ENCODE measurements at places on chromosomes 6 and 20. TPM values are rescaled to one million over a fixed set of nuclear protein-coding genes. Genes with fewer than 3 reads are reported as not detected.

DNA sequence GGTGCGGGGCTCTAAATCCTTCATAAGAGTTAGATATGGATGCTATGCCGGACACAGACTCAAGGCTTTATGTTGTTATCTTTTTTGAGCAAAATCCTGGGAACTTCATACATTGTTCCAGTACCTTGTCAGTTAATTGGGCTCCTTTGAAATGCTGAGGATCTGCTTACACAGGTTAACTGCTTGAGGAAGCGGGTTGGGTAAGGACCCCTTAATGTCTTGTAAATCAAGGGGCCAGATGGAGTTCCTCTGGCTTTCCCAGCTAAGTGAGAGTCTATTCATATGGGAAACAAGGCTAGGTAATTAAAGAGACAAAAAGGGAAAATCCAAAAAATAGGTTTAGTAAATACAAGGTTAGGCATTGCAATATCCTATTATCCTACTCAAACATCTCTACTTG is 141.5 kb downstream of the OR2B2 start:
- no peak for DNase-seq
- peaks cover 21% of the 10 kb centered on the region for H3K27me3 ChIP-seq
- H3K36me3 ChIP-seq = no peaks in the 10 kb centered on the region
- no peak overlapping the region for H3K27ac ChIP-seq

DNA sequence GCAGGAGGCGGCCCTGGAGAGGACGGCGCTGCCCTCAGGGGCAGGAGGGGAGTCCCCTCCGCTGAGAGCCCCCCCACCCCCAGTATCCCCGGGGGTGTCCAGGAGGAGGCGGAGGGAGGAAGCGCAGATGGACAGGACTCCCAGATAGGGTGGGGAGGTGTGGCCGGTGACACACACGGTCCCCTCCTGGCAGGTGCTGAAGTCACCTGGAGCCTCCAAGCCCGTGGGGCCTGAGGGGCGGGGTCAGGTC is 1.4 kb downstream of the STMN3 start:
- no peaks in the 10 kb centered on the region for H3K27me3 ChIP-seq
- peak overlapping the region; percentile 67 for H3K4me3 ChIP-seq
- peak overlapping the region; percentile 10 for H3K27ac ChIP-seq
- no peaks in the 10 kb centered on the region for H3K36me3 ChIP-seq

GRCh38 chr6:15864038-15864707 is 201.3 kb upstream of the DTNBP1 start:
- no peak for DNase-seq
- no peaks in the 10 kb centered on the region for H3K27me3 ChIP-seq
- no peaks in the 10 kb centered on the region for H3K36me3 ChIP-seq
- no peak overlapping the region for H3K4me3 ChIP-seq
- no peak overlapping the region for H3K27ac ChIP-seq

DNA sequence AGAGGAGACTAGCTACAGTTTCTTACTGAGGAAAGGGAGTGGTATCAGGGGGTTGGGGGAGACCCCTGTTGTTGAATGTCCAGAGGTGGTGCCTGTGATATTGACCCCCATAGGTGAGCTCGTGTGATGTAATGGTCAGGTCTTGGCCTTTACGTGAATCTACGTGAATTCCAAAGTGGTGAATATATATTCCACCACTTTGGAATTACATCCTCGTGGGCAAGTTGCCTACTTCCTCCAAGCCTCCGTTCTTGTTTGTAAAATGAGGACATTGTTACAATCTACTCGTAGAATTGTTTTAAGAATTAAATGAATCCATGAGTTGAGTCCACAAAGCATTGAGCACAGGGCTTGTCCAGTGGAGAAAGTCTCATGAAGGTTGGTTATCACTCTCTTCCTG is 47.3 kb downstream of the TSHZ2 start:
- no peak overlapping the region for H3K4me3 ChIP-seq
- no peak for DNase-seq
- H3K36me3 ChIP-seq = no peaks in the 10 kb centered on the region
- H3K4me1 ChIP-seq = no peaks in the 10 kb centered on the region

DNA sequence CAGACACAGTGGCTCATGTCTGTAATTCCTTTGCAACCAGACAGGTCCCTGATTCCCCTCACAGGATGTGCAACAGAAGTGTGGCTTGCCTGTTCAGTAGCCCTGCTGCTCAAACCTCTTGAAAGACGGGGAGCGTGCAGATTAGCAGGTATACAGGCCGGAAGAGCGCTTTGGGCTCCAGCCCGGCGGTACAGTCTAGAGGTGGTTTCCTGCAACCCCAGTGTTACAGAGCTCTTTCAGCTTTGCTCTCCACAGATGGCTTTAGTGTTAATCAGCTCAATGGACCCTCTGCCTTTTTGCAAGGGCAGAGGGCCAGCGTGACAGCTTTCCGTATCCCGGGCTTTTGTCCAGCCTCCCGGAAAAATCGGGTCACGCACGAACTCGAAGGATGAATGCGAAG is 67.2 kb upstream of the TNFRSF21 start:
- no peak overlapping the region for H3K27ac ChIP-seq
- H3K4me3 ChIP-seq = no peak overlapping the region
- no peaks in the 10 kb centered on the region for H3K4me1 ChIP-seq
- no peaks in the 10 kb centered on the region for H3K27me3 ChIP-seq

DNA sequence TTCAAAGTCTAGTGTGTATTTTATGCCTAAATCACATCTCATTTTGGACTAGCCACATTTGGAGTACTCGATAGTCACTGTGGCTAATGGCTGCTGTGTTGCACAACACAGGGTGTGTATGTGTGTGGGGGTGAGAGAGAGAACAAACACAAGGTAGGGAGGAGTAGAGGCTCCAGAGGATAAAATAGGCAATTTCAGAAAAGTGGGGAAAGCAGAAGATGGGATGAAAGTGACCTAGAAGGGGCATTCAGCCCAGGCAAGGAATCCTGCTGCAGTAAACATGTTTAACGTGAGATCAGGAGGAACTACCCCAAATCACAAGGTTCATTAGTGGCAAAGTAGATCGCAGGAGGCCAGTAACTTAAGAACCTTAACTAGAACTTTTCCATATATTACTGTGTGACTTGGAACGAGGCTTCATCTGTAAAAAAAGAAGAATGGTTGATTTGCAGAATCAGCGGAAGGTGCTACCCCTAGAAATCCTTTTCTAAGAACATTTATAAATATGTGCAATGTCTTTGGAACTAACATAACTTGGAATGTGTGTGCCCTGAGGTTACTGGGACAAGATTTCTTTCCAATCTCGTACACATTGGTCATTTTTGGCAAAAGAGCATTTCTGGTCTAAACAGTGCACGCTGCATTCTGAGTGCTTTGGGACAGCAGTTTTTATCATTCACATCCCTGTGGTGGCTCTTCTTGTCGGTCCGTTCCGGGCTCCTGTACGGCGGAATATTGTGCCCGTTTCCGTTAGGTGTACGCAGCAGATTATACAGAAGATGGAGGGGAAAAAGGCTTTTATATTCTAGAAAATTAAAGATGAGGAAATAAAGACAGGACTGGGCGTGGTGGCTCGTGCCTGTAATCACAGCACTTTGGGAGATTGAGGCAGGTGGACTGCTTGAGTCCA is 2.6 kb downstream of the DUSP22 start:
- peaks cover 17% of the 10 kb centered on the region for H3K4me1 ChIP-seq
- H3K27ac ChIP-seq = no peak overlapping the region
- no peaks in the 10 kb centered on the region for H3K27me3 ChIP-seq
- no peaks in the 10 kb centered on the region for H3K36me3 ChIP-seq

DNA sequence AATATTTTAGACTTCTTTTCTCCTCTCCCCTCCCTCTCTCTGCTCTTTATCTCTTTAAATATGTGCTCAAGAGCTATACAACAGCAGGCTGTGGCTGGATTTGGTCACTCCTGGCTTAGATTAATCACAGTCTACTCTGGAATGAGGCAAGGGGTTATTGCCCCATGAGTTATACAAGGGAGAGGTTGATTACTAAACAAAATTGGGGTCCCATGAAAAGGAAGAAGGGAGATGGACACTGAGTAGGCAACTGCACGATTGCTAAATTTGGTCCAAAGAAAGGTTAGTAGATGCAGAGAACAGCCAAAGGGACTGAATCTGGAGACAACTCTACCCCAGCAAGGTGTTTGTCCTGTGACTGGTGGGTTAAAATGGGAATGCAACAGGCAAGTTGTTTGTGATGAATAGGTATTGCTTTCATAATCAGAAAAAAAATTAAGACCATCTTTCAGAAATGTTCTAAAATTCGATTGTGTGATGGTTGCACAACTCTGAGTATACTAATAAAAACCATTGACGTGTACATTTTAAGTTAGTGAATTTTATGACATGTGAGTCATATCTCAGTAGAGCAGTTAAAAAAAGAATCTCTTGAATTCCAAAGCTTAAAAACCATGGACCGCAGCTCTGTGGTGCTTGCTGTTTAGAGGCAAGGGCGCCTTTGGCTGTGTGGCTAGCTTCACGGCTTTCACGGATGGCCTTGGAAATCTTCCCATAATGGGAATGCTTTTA is 57.1 kb downstream of the KIZ start:
- no peaks in the 10 kb centered on the region for H3K4me1 ChIP-seq
- no peak overlapping the region for H3K27ac ChIP-seq
- no peaks in the 10 kb centered on the region for H3K27me3 ChIP-seq
- no peaks in the 10 kb centered on the region for H3K36me3 ChIP-seq
- no peak overlapping the region for H3K4me3 ChIP-seq

GRCh38 chr6:17405944-17406245 is 12.5 kb downstream of the CAP2 start:
- no peak overlapping the region for H3K4me3 ChIP-seq
- no peak overlapping the region for H3K27ac ChIP-seq
- no peaks in the 10 kb centered on the region for H3K27me3 ChIP-seq
- DNase-seq = no peak
- H3K36me3 ChIP-seq = no peaks in the 10 kb centered on the region
- peaks cover 5% of the 10 kb centered on the region for H3K4me1 ChIP-seq

GRCh38 chr6:3813150-3813780 is 35.9 kb upstream of the FAM50B start:
- H3K4me1 ChIP-seq = no peaks in the 10 kb centered on the region
- no peak overlapping the region for H3K27ac ChIP-seq
- DNase-seq = no peak
- no peak overlapping the region for H3K4me3 ChIP-seq

DNA sequence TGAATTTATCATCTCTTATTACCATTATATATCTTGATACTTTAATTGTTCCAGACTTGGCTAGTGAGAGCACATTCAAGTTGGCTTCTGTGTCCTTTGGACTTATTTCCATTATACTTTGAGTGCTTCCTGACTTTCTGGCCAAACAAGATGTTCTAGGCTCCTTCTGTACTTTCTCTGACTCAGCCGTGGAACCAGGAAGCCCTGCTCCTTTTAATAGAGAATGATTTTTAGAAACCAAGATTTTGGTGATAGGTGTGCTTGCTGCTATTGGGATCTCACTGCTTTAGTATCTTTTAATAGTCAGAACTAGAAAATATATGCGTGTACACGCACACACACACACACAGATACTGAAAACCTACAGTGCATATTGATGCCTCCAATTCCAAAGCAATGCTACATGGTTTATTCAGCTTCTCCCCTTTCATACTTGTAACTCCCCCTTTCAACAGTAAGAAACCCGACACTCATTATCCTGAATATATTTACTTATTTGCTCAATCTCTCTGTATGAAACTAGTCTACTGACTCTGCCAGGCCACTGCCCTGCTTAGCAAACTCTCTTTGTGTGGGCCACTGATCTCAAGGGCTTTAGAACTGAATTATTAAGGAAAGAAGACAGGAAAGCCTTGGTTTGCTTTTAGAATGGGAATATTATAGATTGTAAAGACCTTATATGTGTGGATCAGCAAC is 42.7 kb upstream of the EZR start:
- no peaks in the 10 kb centered on the region for H3K36me3 ChIP-seq
- H3K4me1 ChIP-seq = no peaks in the 10 kb centered on the region
- no peak overlapping the region for H3K4me3 ChIP-seq
- H3K27me3 ChIP-seq = no peaks in the 10 kb centered on the region
- no peak for DNase-seq

GRCh38 chr6:150328744-150329405 is 39.9 kb upstream of the IYD start:
- H3K27ac ChIP-seq = no peak overlapping the region
- no peak for DNase-seq
- no peaks in the 10 kb centered on the region for H3K4me1 ChIP-seq

DNA sequence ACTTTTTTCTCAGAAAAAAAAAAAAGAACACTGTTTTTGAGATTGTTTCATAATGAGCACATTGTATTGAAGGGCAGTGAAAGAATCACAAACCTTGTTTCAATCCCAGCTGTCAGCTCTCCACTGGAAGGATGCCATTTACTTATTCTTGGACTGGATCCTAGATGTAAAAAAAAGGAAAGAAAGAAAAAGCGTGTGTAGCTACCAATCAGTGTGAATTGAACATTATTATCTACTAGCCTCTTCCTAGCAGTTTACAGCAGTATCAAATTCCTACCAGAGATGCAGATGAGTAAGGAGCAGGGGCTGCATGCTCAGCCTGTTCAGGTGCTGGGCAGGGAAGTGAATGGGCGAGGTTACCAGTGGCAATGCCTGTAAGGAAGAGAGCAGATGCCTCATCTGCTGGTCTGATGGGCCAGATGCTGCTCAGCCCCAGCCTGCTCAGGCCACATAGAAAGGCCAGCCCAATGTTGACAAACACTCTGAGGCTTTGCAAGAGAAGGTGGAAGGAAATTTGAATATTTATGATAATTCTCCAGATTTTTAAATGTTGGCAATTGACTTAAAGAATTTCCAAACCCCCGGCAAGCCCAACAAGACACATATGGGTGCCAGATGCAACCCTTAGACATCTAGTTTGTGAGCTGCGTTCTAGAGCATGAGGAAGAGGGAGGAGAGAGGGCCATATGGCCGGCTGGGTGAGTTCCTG is 189.5 kb downstream of the IBTK start:
- H3K36me3 ChIP-seq = no peaks in the 10 kb centered on the region
- no peak overlapping the region for H3K4me3 ChIP-seq
- peaks cover 7% of the 10 kb centered on the region for H3K4me1 ChIP-seq
- no peak for DNase-seq

- no peak overlapping the region for H3K27ac ChIP-seq
- no peaks in the 10 kb centered on the region for H3K4me1 ChIP-seq
Measured at GRCh38 chr20:25991051-25991755, 294.6 kb upstream of the ZNF337 start.

GRCh38 chr20:59331721-59332329 is 31.4 kb downstream of the EDN3 start:
- H3K4me3 ChIP-seq = no peak overlapping the region
- no peak for DNase-seq
- H3K27ac ChIP-seq = no peak overlapping the region
- no peaks in the 10 kb centered on the region for H3K4me1 ChIP-seq
- no peaks in the 10 kb centered on the region for H3K36me3 ChIP-seq

GRCh38 chr6:53581173-53581773 is 36.4 kb upstream of the GCLC start:
- H3K4me3 ChIP-seq = no peak overlapping the region
- H3K36me3 ChIP-seq = no peaks in the 10 kb centered on the region
- no peaks in the 10 kb centered on the region for H3K27me3 ChIP-seq
- DNase-seq = no peak
- no peak overlapping the region for H3K27ac ChIP-seq
- H3K4me1 ChIP-seq = no peaks in the 10 kb centered on the region

- DNase-seq = no peak
- no peaks in the 10 kb centered on the region for H3K36me3 ChIP-seq
- H3K27me3 ChIP-seq = peaks cover 9% of the 10 kb centered on the region
- H3K4me3 ChIP-seq = no peak overlapping the region
- H3K4me1 ChIP-seq = no peaks in the 10 kb centered on the region
Measured at GRCh38 chr6:378090-378957, 13.2 kb upstream of the IRF4 start.

The LRRN4 gene
- total RNA-seq = 7.9 TPM

The CAPN11 gene
- total RNA-seq = not detected

The TBC1D32 gene
- 3.6 TPM for total RNA-seq

The STXBP5 gene
- total RNA-seq = 25.8 TPM

The SLA2 gene
- 0.13 TPM for total RNA-seq

The NELFCD gene
- 19.3 TPM for total RNA-seq

The SLCO4A1 gene
- 1.6 TPM for total RNA-seq

The FNDC11 gene
- not detected for total RNA-seq

The C6orf141 gene
- 6.5 TPM for total RNA-seq

The PTPN1 gene
- total RNA-seq = 12.4 TPM

The GABRR1 gene
- total RNA-seq = not detected

The NRSN1 gene
- not detected for total RNA-seq

The OPRM1 gene
- not detected for total RNA-seq

The WFDC12 gene
- not detected for total RNA-seq
